ENCODE measurements at places on chromosomes 6 and 20.

DNA sequence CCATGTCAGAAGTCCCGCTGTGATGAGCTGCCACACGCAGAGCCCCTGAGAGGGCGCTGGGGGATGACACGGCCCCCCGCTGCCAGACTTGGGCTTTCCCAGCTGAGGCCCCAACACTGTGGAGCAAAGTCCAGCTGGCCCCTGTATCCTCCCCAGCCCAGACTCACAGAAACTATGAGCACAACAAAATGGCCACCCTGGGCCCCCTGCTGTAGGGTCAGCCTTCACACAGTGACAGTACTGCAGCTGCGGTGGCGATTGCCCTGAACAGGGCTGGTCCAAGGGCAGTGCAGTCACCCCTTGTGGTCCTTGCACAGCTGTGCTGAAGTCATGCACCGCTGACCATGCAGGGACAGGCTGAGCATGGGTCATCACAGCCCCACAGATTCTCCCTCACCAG lies 78.2 kb upstream of the CST7 start:
- DNase-seq: no peak
- no peaks in the 10 kb centered on the region for H3K36me3 ChIP-seq
- no peaks in the 10 kb centered on the region for H3K4me1 ChIP-seq
- no peak overlapping the region for H3K27ac ChIP-seq

DNA sequence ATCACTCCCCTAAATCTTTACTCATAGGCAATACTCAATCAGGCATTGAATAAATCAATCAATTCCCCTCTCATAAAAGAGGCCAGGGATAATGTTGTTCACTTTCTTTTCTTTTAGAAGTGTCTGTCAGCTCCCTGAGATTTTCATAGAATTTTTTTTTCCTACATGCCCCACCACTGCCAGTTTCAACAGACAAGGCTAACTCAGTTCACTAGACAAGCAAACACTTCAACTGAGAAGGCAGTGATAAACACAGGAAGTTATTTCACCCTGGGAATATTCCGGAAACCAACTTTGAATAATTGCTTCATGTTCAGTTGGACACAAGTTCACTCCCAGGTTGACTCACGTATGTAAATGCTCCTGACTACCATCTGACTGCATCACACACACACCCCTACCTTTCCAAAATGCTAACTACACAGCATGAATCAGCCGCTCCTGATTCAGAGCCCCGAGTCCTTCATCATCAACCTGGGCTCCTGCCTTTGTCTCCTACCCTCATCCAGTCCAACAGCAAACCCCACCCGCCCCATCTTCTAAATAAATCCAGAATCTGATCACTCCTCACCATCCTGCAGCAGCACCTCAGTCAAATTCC lies 143.9 kb downstream of the BCAS1 start:
- no peaks in the 10 kb centered on the region for H3K27me3 ChIP-seq
- no peaks in the 10 kb centered on the region for H3K36me3 ChIP-seq
- H3K27ac ChIP-seq: no peak overlapping the region
- H3K4me1 ChIP-seq: peaks cover 7% of the 10 kb centered on the region
- H3K4me3 ChIP-seq: no peak overlapping the region

- no peaks in the 10 kb centered on the region for H3K27me3 ChIP-seq
- H3K27ac ChIP-seq: no peak overlapping the region
- no peak overlapping the region for H3K4me3 ChIP-seq
- DNase-seq: no peak
- H3K36me3 ChIP-seq: no peaks in the 10 kb centered on the region
These were observed 255.4 kb downstream of the OGFRL1 start for GRCh38 chr6:71544028-71544427.

DNA sequence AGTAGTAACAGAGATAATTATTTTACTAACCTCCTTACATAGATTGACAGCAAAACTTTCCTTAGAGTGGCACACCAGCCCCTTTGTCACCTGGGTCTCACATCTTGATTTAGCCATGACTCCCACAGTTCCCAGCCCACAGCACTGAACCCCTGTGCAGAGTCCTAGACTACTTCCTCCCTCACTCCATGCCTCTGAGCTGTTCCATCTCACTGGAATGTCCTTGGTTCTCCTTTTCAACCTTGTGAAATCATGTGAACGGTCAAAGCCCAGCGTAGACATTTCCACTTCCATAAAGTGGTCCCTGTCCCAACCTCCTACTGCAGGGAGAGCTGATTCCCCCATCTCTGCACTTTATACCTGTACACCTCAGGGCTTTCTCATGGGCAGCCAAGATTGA lies 19.7 kb downstream of the CGA start:
- H3K36me3 ChIP-seq: no peaks in the 10 kb centered on the region
- no peaks in the 10 kb centered on the region for H3K27me3 ChIP-seq
- H3K4me3 ChIP-seq: no peak overlapping the region
- H3K4me1 ChIP-seq: no peaks in the 10 kb centered on the region
- DNase-seq: no peak
- H3K27ac ChIP-seq: no peak overlapping the region

- H3K27me3 ChIP-seq: no peaks in the 10 kb centered on the region
- no peak for DNase-seq
- no peaks in the 10 kb centered on the region for H3K4me1 ChIP-seq
- no peaks in the 10 kb centered on the region for H3K36me3 ChIP-seq
These were observed 5.4 kb upstream of the GJA10 start for GRCh38 chr6:89888871-89889270.

GRCh38 chr6:3324262-3324942 lies 65.7 kb downstream of the PSMG4 start:
- H3K27ac ChIP-seq: no peak overlapping the region
- H3K4me3 ChIP-seq: no peak overlapping the region
- 0 out of 2 replicates have a peak, but pooled peaks cover 5% of the 10 kb centered on the region for H3K4me1 ChIP-seq
- DNase-seq: no peak

- no peak overlapping the region for H3K4me3 ChIP-seq
- no peak for DNase-seq
- H3K36me3 ChIP-seq: no peaks in the 10 kb centered on the region
- H3K27ac ChIP-seq: no peak overlapping the region
These were observed 2.6 kb downstream of the PRSS35 start for GRCh38 chr6:83514866-83515466.

GRCh38 chr6:16240589-16241320 lies 2.4 kb downstream of the GMPR start:
- DNase-seq: no peak
- H3K27ac ChIP-seq: no peak overlapping the region
- H3K36me3 ChIP-seq: no peaks in the 10 kb centered on the region
- no peak overlapping the region for H3K4me3 ChIP-seq
- H3K27me3 ChIP-seq: peaks cover 12% of the 10 kb centered on the region

GRCh38 chr6:104789770-104790190 lies 69.9 kb downstream of the HACE1 start:
- H3K4me3 ChIP-seq: no peak overlapping the region
- no peak for DNase-seq
- H3K36me3 ChIP-seq: peaks cover 6% of the 10 kb centered on the region
- no peak overlapping the region for H3K27ac ChIP-seq
- H3K4me1 ChIP-seq: no peaks in the 10 kb centered on the region
- H3K27me3 ChIP-seq: no peaks in the 10 kb centered on the region

GRCh38 chr6:45900808-45901752 lies 114.6 kb downstream of the CLIC5 start:
- peaks cover 16% of the 10 kb centered on the region for H3K4me1 ChIP-seq
- H3K36me3 ChIP-seq: no peaks in the 10 kb centered on the region
- H3K4me3 ChIP-seq: peak overlapping the region; percentile 7
- no peaks in the 10 kb centered on the region for H3K27me3 ChIP-seq

GRCh38 chr6:40352006-40352405 lies 235.2 kb downstream of the LRFN2 start:
- H3K27ac ChIP-seq: no peak overlapping the region
- no peak for DNase-seq
- H3K36me3 ChIP-seq: no peaks in the 10 kb centered on the region
- H3K27me3 ChIP-seq: no peaks in the 10 kb centered on the region
- H3K4me3 ChIP-seq: no peak overlapping the region

GRCh38 chr20:36254076-36254475 lies 17.8 kb downstream of the AAR2 start:
- H3K27me3 ChIP-seq: no peaks in the 10 kb centered on the region
- H3K27ac ChIP-seq: no peak overlapping the region
- H3K36me3 ChIP-seq: no peaks in the 10 kb centered on the region
- DNase-seq: no peak
- H3K4me1 ChIP-seq: peaks cover under 1% of the 10 kb centered on the region

DNA sequence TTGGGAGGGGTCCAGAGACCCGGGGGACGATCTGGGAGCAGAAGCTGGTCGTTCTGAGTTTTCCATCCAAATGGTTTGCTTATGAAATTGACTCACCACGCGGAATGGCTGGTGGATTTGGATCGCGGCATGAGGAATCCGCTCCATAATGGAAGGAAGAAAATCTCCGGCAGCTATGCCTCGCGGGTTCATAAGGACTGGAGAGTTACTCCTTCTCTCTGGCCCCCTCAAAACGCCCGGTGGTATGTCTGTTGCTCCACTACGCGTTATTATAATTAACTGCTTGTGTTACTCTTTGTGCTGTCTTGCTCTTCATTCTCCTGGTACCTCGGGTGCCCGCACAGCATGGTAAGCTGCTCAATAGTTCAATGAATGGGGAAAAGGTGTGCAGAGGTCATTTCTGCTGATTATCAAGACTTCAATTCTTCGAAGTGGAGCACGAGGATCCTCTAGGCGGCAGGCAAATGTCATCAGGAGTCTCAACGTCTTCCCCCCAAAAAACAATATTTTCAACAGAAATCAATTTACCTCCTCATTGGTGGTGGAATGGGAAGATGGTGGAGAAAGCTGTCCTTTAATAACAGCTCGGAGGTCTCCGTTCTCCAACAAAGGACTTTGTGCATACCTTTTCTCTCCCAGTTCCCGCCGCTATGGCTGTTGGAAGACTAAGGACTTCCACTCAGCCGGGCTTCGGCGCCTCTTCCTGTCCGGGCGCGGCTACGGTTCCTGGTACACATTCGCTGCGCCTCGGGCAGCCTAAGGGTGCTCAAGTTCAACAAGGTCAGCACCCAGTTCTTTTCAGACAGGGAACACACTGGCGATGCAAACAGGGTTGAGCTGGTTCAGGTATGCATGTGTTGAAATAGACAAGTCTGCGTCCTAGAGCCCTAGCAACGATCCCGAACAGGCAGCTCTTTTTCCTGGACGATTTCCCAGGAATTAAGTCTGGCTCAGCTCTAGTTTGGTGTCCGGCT lies 9.2 kb upstream of the PRSS16 start:
- DNase-seq: peak; percentile 77
- no peak overlapping the region for H3K27ac ChIP-seq
- H3K4me1 ChIP-seq: no peaks in the 10 kb centered on the region
- peaks cover 11% of the 10 kb centered on the region for H3K27me3 ChIP-seq

- H3K36me3 ChIP-seq: no peaks in the 10 kb centered on the region
- H3K27ac ChIP-seq: no peak overlapping the region
- no peak overlapping the region for H3K4me3 ChIP-seq
- no peaks in the 10 kb centered on the region for H3K27me3 ChIP-seq
- peaks cover 2% of the 10 kb centered on the region for H3K4me1 ChIP-seq
- DNase-seq: no peak
These were observed 56.8 kb downstream of the UTRN start for GRCh38 chr6:144341831-144342527.

DNA sequence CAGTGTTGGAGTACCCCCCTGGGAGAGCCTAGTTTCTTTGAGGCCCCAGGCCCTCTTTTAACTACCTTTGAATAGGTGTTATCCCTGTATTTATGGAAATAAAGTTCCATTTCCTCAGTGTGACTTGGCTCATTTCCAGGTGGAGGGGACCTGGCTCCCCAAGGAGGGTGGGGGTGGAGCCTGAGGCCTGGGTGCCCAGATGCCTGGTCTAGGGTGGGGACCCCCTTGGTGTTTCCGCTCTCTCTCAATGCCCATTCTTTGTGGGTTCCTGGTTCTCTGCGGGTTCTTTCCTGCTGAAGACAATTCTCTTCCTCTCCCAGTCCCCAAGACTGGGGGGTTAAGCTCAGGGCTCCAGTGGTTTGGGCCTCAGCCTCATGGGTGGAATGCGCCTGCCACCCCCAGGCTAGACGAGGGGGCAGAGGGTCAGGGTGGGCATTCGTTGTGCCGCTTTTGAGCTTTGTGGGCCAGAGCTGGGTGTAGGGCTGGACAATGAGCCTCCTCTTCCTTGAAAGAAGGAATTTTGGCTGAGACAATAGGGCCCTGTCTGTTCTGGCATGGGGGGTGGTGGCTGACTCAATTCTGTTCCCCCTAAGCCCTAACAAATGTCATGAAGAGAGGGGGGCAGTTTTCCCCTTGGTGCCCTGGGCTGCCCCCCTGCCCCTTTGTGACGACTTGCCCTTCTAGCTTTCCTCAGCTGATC lies 686 bp upstream of the EGFL8 start:
- no peak overlapping the region for H3K4me3 ChIP-seq
- DNase-seq: no peak
- no peak overlapping the region for H3K27ac ChIP-seq
- H3K36me3 ChIP-seq: peaks cover 16% of the 10 kb centered on the region
- no peaks in the 10 kb centered on the region for H3K27me3 ChIP-seq

GRCh38 chr20:56091628-56092234 lies 86.4 kb upstream of the CBLN4 start:
- DNase-seq: no peak
- no peaks in the 10 kb centered on the region for H3K4me1 ChIP-seq
- no peak overlapping the region for H3K27ac ChIP-seq
- H3K4me3 ChIP-seq: no peak overlapping the region
- H3K36me3 ChIP-seq: no peaks in the 10 kb centered on the region
- H3K27me3 ChIP-seq: no peaks in the 10 kb centered on the region

DNA sequence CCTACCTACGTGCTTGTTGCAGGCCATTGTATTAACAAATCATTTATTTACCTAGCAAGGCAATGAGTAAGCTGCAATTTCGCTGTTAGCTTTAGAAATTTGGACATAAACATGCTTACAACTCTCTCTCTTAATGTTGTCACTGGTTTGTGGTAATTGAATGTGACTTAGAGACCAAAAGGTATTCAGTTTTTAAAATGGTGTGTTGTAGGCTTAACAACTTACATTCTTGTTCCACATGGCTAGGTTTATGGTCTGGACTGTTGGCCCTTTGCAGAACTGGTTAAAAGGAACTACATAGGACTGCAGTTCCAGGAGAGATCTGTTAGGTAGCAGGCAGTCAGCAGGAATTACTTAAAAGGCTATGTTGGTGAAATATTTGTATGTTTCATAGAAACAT lies 10.3 kb upstream of the CTAGE9 start:
- H3K27ac ChIP-seq: no peak overlapping the region
- no peak overlapping the region for H3K4me3 ChIP-seq
- H3K4me1 ChIP-seq: no peaks in the 10 kb centered on the region

- H3K4me1 ChIP-seq: peaks cover 4% of the 10 kb centered on the region
- H3K27ac ChIP-seq: no peak overlapping the region
- no peaks in the 10 kb centered on the region for H3K27me3 ChIP-seq
- DNase-seq: no peak
- H3K36me3 ChIP-seq: no peaks in the 10 kb centered on the region
These were observed 135.7 kb downstream of the BTBD3 start for GRCh38 chr20:12053353-12053752.

- peak overlapping the region; percentile 72 for H3K27ac ChIP-seq
- peak overlapping the region; percentile 56 for H3K4me3 ChIP-seq
- no peaks in the 10 kb centered on the region for H3K27me3 ChIP-seq
- H3K4me1 ChIP-seq: peaks cover 10% of the 10 kb centered on the region
These were observed 529.3 kb downstream of the QKI start for GRCh38 chr6:163943607-163944385.

GRCh38 chr6:152293404-152293803 lies 343.8 kb downstream of the SYNE1 start:
- no peak for DNase-seq
- H3K27ac ChIP-seq: no peak overlapping the region
- H3K4me1 ChIP-seq: no peaks in the 10 kb centered on the region
- H3K27me3 ChIP-seq: no peaks in the 10 kb centered on the region

All from H1 (cell line).